ENCODE measurements at places on chromosomes 4 and X.

DNA sequence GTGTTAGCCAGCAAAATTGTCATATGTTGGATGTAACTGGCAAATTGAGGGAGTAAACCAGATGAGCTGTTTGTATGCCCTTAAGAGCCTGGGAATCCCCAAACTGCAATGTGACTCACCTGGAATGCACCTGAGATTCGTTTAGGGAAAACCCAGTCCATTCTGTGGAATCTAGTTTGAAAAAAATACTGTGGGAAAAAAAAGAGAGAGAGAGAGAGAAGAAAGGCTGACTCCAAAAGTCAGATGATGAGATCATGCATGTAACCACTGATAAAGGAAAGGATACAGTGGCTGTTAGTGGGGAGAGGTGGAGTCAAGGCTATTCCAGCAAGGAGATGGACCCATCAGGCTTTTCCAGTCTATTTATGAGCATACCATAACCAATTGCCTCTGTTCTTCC is 48.5 kb downstream of the SLC9A7 start:
- DNase-seq, result no peak

- no peak for DNase-seq
Observed at GRCh38 chr4:162727232-162727631, 439.5 kb downstream of the NAF1 start.

DNA sequence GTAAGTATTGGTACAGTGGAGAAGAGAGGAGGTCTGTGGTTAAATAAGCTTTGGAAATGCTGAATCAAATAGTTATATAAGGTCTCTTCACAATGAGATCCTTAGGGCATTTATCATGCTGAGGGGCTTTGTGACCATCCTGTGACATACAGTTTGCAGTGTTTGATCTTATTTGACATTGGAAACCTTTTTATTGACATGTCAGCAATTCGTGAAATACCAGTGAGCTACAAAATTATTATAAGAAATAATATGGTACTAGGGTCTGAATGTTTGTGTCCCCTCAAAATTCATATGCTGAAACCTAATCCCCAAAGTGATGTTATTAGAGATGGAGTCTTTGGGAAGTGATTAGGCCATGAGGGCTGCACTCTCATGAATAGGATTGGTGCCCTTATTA is 98.4 kb downstream of the MID1IP1 start:
- no peak for DNase-seq

DNA sequence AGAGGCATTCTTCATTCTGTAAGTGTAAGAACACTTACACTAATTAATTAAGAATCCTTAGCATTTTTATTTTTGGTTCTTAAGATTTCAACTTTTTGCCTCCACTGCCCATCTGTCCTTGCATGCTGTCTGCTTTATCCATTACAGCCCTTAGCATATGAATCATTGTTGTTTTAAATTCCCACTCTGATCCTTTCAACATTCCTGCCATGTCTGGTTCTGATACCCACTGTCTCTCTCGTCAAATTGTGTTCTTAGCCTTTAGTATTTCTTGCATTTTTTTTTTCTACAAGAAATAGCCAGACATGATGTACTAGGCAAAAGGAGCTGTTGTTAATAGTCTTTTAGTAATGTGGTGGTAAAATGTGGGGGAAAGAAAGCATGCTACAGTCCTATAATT is 1360.0 kb downstream of the TECRL start:
- DNase-seq, result no peak

DNA sequence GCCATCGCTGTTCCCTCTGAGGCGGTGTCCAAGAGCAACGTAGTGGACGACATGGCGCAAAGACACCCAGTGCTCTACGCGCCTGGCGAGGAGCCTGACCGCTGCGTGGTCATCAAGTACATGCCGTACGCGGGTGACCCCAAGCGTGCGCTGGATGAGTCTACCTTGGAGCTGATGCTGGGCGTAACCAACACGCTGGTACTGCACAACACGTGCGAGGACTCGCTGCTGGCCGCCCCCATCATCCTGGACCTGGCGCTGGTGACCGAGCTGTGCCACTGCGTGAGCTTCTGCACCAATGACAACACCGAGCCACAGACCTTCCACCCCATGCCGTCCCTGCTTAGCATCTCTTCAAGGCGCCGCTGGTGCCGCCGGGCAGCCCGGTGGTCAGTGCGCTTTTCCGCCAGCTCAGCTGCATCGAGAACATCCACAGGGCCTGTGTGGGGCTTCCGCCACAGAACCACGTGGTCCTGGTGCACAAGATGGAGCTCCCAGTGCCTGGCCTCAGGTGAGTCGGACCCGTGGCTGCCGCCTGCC is 129.0 kb downstream of the ANAPC4 start:
- DNase-seq, result no peak

- DNase-seq, result no peak
Observed at GRCh38 chr4:45438047-45438446, 685.8 kb downstream of the GABRG1 start.

- DNase-seq, result peak; percentile 57
Observed at GRCh38 chrX:506341-506740, 119.6 kb upstream of the PPP2R3B start.

DNA sequence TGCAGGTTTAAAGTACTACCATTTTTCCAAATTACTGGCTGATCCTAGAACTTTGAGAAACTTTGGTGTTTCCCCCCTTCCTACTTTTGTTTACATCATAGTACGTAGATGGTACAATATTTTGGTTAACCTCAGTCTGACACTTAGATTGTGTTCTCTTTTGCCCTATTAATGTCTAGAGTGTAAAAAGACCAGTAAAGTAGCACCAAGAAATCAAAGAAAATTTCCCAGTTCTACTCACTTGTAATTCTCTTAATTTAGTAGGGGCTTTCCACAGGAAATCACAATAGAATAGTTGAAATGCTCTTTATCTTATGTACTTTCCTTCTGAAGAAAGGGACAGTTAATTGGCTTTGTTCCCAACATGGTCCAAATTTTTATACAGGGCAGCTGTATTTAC is 51.6 kb downstream of the NFKB1 start:
- DNase-seq, result no peak

DNA sequence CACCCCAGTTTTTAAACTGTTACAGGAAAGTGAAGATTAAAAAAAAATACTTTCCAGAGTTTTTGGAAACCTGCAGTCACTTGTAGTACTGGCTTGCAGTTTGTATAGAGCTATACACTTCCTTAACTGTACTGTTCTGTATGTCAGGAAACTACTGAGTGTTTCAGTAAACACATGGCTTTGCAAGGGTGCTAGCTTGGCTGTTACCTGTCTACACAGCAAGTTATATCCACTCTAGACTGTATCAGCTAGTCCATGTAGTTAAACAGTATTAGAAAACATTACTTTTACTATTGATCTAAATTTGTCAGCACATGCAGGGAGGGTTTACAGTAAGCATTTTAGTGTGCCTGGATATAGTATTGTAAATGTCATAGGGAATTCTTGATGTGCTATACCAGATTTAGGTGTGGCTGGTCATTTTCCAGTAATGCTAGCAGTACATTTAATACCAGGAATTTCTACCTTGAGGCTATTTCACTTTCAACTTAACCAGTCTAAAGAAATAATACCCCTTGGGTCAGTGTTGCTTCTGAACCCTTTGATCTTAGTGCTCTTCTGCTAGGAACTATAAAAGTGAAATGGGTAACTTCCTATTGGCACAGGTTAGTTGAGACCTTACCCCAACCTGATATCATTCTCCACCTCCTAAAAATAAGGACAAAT is 192.3 kb upstream of the ANKRD50 start:
- no peak for DNase-seq

DNA sequence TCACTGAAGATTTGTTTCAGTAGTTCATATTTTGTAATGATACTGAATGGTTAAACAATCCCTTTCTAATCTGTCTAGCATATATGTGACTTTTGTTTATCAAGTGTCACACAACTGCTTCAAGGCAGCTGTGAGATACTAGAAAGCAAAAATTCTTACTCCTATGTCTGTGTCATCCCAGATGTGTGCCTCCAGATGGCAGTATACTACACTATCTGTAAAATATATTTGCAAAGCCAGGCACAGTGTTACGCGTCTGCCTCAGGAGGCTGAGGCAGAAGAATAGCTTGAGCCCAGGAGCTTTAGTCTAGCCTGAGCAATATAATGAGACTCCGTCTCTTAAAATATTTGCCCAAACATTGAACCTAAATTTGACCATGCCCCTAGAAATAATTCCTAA is 4.0 kb downstream of the NUDT10 start:
- DNase-seq, result peak; percentile 70

- peak; percentile 0 for DNase-seq
Observed at GRCh38 chrX:117274965-117275364, 812.2 kb upstream of the CT83 start.

DNA sequence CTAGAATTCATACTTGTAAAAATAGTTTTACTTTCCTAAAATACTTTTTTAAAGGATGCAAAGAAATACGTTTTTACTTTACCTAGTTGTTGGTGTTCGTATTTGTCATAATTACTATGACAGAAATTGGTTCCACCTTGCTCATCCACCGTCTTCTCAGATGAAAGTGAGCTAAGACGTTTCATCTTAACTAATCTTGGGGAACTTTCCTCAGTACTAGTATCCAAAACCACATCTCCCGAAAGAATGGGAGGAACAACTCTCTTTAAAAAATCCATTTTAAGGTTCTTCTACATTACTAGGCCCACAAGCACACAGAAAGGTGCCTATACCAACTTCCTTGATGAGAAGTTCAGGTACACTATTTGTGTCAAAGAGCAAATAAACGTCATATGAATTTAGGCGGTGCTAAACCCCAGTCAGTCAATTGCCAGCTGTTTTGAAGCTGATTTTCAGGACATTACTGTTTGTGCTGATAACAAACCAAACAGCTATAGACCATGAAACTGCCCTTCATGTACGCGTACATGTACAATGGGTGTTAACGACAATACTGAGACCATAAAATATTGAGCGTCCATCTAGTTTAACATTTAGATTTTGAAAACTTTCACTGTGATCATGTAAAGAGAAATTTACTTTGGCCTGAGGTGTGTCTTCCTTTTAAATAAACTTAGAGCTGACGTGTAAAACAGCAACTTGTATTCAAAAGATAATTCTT is 99.1 kb downstream of the FRYL start:
- DNase-seq, result no peak
